NCI-H1694 (cell line): ENCODE measurements at places on chromosomes 16 and 17.

DNA sequence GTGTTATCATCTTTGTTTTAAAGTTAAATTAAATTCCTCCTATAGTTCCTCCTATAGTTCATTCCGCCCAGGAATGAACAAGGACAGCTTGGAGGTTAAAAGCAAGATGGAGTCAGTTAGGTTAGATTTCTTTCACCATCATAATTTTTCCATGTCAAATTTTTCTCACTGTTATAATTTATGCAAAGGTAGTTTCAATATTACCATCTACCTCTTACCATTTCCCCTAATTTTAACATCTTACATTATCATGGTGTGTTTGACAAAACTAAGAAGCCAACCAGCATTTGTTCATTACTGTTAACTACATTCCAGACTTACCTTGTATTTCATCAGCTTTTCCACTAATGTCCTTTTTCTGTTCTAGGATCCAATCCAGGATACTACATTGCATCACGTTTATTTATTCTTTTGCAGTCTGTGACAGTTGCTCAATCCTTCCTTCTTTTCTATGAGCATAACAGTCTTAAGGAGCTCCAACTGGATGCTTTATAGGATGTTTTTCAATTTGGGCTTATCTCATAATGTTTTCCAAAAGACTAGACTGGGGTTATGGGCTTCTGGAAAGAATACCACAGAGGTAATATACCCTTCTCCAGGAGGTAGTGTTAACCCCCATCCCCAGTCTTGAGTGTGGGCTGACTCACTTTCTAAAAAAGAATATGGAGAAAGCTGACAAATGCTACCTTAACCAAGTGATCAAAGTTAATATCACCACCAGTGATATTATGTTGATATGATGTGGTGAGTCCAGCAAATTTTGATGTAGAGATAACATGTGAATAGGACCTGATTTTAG is 158.5 kb downstream of the PPM1E start:
- DNase-seq, result no peak

DNA sequence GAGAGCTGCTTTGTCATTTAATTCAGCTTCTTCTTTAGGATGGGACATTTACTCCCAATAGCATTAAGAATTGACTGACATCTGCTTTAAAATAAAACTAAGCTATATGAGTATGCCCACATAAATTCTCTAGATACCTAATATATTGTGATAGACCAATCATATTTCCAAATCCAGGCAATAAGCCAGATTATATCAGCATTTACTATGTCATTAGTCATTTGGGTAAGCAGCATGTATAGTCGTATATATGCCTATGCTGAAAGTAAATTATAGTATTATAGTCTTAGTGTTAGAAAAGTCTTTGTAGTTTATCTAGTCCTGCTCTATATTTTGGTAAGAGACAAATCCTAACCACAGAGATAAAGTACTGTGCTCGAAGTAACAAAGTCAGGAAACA is 958.1 kb downstream of the KCNJ2 start:
- DNase-seq, result no peak

DNA sequence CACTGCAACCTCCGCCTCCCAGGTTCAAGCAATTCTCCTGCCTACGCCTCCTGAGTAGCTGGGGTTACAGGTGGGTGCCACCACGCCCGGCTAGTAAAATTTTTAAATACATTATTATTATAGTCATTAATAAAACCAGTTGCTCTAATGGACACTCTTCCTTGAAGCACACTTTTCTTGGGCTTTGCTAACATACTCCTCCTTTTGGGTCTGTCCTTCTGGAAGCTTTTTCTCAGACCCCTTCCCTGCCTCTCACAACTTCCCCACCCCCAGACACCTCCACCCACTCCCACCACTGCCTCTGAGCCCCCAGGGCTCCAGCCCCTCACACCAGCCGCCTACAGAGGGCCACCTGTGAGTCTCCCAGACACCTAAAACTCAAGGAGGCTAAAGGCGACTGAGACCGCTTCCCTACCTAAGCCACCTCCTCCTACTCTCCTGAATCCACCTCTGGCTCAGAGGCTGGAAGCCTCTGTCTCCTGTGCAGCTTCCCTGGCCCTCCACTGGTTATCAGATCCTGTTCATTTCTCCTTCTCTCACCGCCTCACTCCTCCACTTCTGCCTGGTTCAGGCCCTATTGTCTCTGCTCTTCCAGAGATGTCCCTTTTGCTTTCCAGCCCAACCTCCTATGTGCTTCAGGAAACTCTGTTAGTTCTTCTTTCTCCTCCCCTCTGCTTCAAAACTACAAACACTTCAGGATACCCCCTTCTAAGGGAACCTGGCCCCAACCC is 2.1 kb upstream of the CUEDC1 start:
- DNase-seq, result no peak

GRCh38 chr16:30028438-30029076 is 2.5 kb downstream of the TLCD3B start:
- no peak for DNase-seq

- DNase-seq, result no peak
These were observed 90.4 kb downstream of the PARN start for GRCh38 chr16:14539631-14540030.

- DNase-seq, result no peak
These were observed 1239.8 kb upstream of the GOT2 start for GRCh38 chr16:59973966-59974365.

- no peak for DNase-seq
These were observed 15.4 kb downstream of the REXO5 start for GRCh38 chr16:20821682-20822081.

DNA sequence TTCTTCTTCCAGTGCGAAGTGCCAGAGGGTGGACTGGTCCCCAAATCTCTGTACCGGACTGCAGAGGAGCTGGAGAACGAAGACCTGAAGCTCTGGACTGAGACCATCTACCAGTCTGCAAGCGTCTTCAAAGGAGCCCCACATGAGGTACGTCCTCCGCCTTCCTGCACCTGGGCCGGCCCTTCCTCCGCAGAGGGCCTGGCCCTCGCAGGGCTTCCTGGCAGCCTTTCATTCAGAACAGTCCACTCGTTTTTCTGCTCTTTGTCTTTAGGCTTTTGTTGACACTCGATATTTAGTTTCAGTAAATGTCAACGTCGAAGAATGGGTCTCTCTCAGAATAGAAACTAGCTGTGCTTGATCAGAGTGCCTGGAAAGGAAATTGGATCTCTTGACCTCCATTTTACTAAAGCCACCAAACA is 68.6 kb downstream of the SEC14L1 start:
- DNase-seq, result no peak

GRCh38 chr17:40500190-40500589 is 1.2 kb downstream of the TNS4 start:
- no peak for DNase-seq

GRCh38 chr16:10597187-10597601 is 16.8 kb upstream of the EMP2 start:
- no peak for DNase-seq

- peak; percentile 25 for DNase-seq
These were observed 34.4 kb upstream of the MNT start for GRCh38 chr17:2435181-2435741.

DNA sequence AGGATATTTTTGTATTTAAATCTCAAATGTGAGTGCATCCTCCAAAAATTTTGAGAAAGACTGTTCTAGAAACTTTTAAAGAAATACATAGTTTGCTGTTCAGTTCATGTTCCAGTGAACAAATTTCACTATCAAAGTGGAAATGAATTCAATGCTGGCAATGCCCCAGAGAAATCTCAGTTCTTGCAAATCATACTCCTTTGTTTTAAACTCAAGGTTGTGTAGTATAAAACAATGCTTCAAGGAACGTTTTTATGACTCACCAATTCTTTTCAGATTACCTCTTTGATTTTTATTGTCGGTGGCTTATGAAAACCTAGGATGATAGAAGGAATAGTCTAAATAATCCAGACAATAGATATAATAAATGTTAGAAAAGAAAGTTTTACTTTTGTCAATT is 17.6 kb downstream of the LPCAT2 start:
- DNase-seq, result no peak

DNA sequence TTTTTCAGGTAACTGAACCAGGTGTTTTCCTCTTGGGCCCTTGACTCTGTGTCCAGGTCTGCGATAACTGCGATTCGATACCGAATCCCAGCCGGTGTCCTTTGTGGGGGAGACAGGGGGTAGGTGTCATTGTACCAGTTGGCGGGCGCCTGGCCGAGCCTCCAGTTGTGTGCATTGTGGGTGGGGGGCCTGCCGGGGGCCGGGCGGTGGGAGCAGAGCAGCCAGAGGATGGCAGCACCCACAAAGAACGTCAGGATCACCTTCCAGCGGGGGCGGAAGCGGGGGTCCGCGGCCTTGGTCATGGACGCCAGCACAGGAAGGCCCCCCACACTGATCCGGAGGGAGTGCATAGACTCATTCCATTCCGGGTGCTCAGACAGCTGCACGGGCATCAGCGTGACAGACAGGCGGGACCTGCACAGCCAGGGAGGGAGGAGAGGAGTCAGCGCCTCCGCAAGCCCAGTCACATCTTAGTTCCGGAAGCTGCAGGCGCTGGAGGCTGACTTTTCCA is 12.3 kb downstream of the CANT1 start:
- peak; percentile 18 for DNase-seq

GRCh38 chr17:34542700-34543336 is 36.6 kb upstream of the TMEM132E start:
- DNase-seq, result no peak

DNA sequence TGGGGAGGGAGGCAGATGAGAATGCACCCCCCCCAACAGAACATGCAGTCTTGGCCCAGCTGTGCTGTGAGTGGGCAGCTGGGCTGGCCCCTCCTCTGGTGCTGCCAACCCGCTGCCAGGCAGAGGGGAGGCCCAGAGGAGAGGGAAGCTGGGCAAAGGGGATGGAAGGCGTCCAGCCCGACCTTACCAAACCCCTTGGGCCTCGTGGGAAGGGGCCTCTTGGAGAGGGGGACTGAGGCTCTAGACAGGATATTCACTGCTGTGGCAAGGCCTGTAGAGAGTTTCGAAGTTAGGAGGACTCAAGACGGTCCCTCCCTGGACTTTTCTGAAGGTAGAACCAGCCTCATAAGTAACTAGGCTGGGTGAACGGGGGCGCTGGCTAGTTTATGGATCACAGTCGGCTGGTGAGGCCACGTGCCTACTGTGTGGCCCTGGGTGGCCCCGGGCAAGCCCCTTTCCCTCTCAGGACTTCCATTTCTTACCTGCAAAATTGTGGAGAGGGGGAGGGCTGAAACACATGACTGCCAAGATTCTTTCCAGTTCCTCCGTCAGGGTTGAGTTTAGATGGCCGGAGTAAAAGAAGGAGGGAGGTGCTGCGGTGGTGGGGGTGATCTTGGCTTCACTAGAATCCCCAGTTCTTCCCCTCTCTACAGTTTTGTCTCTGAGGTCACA is 857 bp upstream of the STAT5A start:
- no peak for DNase-seq

- DNase-seq, result no peak
These were observed 314.3 kb downstream of the RBFOX1 start for GRCh38 chr16:7646821-7647500.

DNA sequence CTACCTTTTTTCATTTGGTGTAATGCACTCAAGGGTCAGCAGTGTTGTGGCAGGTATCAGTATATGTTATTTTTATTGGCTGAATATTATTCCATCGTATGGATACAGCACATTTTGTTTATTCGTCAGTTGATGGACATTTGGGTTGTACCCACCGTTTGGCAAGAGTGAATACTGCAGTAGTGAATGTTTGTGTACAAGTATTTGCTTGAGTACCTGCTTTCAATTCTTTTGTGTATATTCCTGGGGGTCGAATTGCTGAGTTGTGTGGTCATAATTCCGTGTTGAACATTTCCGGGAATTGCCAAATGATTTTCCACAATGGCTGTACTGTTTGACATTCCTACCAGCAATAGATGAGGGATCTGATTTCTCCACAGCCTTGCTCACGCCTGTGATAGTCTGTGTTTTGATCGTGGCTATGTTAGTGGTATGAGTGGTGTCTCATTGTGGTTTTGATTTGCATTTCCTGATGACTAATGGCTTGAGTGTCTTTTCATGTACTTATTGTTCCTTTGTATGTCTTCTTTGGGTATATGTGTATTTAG is 108.4 kb downstream of the OR1D5 start:
- DNase-seq, result no peak

DNA sequence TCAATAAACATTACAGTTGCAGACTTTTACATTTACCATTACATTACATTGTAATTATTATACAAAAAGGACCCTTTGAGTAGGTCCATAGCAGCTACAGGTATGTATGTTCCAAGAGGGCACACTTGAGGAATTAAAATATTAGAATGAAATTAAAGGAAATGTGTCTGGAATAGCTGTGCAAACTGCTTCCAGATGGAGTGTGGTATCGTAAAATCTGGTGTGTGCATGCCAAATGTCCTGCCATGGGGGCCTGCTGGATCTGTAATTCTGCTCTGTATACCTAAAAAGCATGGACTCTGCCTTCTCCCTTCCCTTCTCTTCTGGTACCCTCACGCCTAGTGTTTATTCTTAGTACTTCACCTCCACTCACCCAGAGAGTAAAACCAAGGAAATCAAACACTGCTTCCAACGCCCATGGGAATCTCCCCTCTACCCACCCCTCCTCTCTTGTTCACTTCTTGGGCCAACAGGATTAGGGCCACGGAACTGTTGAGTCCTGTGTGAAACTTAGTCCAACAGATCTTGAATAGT is 38.7 kb downstream of the STH start:
- DNase-seq, result no peak

DNA sequence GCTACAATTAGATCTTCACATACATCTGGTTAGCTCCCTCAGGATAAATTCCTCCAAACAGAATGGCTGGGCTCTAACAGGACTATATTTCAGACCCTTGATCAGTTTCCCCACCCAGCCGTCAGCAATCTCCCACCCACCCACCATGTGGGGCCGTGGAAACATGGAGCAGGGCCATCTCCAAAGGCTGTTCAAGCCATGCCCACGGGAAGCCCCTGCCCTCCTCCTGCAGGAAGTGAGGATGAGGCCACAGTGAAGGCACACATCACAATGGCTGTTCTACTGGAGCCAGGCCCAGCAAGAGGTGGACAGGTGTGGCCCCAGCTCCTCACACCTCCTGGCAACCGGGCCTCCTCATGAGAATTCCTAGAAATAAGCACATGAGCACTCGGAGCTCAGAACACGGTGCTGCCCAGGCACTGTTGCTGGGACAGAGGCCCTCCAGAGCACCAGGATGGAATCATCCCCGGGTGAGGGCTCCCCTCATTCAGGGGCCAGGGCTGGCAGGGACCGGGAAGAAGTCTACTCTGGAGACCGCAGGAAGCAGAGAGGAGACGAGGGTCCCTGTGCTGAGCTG is at the start of gene LITAFD:
Gene LITAFD (plus strand): TSS at position 311 of the 577 bp plus-strand sequence. CDS start 2,005 bp downstream, outside the sequence.
- DNase-seq, result no peak

- DNase-seq, result peak; percentile 66
These were observed 2.5 kb downstream of the ALOX15B start for GRCh38 chr17:8041249-8041928.

- DNase-seq, result no peak
These were observed 10.1 kb downstream of the ACSF3 start for GRCh38 chr16:89103781-89104180.

GRCh38 chr16:20300312-20301097 is 26.8 kb downstream of the GP2 start:
- peak; percentile 2 for DNase-seq
